Common myeloid progenitor, CD34-positive (primary cell): ENCODE measurements at places on chromosomes 13 and 19.

GRCh38 chr13:30639671-30640070 is 22.0 kb downstream of the USPL1 start:
- no peak overlapping the region for H3K27ac ChIP-seq
- DNase-seq: no peak
- no peaks in the 10 kb centered on the region for H3K27me3 ChIP-seq
- no peaks in the 10 kb centered on the region for H3K4me1 ChIP-seq

DNA sequence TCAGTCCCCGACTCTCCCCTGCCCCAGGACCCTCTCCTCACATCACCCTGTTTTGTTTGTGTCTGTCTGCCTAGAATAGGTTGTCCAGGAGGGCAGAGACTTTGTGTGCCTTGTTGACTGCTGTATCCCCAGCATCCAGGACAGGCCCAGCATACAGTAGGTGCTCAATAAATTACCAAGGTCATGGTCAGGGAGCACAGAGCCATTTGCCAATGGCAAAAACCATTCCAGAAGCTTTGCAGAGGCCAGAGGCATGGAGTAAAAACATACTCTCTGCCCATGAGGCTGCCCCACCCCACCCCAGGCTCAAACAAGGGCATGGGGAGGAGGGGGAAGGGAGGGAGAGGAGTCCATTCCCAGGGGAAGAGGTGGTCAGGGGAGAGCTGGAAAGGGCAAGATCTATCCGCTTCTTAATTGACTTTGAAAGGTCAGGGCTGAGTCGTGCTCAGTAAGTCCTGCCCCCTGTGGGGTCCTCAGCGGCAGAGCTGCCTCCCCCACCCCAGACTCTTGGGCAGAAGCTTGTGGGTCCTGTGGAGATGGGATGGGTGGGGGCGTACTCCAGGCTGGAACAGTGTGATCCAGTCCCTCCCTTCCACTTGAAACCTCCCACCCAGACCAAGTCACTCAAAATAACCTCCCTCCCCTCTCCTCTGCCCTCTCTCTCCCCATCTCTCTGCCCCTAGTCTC is 4.4 kb downstream of the GPR4 start:
- H3K4me1 ChIP-seq: peaks cover 25% of the 10 kb centered on the region
- no peak overlapping the region for H3K4me3 ChIP-seq
- no peak for DNase-seq
- H3K27ac ChIP-seq: no peak overlapping the region
- peaks cover 33% of the 10 kb centered on the region for H3K27me3 ChIP-seq
- no peaks in the 10 kb centered on the region for H3K36me3 ChIP-seq

- H3K4me3 ChIP-seq: no peak overlapping the region
- H3K4me1 ChIP-seq: no peaks in the 10 kb centered on the region
- H3K27me3 ChIP-seq: no peaks in the 10 kb centered on the region
- H3K36me3 ChIP-seq: no peaks in the 10 kb centered on the region
These were observed 44.1 kb downstream of the RFC3 start for GRCh38 chr13:33862016-33862415.

DNA sequence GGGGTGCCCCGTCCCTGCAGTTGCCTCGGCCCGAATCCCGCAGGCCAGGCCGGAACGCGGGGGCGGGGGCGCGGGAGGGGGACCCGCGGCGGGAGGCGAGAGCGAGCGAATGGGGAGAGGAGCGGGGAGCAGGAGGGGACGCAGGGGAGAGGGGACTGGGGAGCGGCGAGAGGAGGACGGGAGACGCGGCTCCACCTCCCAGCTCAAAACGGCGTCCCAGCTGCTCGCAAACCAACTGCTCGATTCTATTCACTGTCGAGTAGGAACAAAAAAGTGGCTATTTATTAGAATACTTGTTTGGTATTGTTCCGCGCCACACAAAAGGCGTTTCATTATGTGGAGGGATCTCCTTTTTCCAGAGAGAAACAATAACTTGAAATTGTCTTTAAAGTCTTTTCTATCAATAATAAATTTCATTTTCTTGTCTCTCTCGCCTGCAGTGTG is 10.6 kb upstream of the SOX1 start:
- peaks cover 66% of the 10 kb centered on the region for H3K27me3 ChIP-seq
- peak; percentile 18 for DNase-seq
- H3K4me1 ChIP-seq: peaks cover 32% of the 10 kb centered on the region
- no peaks in the 10 kb centered on the region for H3K36me3 ChIP-seq

GRCh38 chr13:39209731-39210531 is 171.7 kb downstream of the NHLRC3 start:
- H3K27ac ChIP-seq: no peak overlapping the region
- H3K4me1 ChIP-seq: no peaks in the 10 kb centered on the region
- no peaks in the 10 kb centered on the region for H3K36me3 ChIP-seq
- no peak for DNase-seq
- no peak overlapping the region for H3K4me3 ChIP-seq

DNA sequence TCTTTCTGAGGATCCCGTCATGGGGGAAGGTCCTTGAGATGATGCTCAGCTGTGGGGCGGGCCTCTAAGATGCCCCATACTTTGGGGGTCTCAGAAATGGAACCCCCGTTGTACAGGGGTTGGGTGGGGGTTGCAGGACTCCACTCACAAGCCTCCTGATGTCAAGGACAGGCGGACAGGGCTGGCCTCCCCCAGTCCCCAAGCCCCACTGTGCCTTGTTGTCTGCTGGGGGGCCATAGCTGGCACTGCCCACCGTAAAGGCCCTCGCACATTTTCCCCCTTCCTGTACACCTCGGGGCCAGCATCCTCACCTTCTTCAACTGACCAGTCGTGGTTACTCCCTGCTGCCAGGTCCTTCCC is 2.7 kb downstream of the SNAPC2 start:
- H3K27me3 ChIP-seq: peaks cover 2% of the 10 kb centered on the region
- no peak overlapping the region for H3K27ac ChIP-seq
- H3K36me3 ChIP-seq: peaks cover 16% of the 10 kb centered on the region
- peaks cover 36% of the 10 kb centered on the region for H3K4me1 ChIP-seq

- H3K4me3 ChIP-seq: no peak overlapping the region
- H3K27ac ChIP-seq: no peak overlapping the region
- no peaks in the 10 kb centered on the region for H3K27me3 ChIP-seq
These were observed 33.3 kb upstream of the SCEL start for GRCh38 chr13:77502104-77502720.

DNA sequence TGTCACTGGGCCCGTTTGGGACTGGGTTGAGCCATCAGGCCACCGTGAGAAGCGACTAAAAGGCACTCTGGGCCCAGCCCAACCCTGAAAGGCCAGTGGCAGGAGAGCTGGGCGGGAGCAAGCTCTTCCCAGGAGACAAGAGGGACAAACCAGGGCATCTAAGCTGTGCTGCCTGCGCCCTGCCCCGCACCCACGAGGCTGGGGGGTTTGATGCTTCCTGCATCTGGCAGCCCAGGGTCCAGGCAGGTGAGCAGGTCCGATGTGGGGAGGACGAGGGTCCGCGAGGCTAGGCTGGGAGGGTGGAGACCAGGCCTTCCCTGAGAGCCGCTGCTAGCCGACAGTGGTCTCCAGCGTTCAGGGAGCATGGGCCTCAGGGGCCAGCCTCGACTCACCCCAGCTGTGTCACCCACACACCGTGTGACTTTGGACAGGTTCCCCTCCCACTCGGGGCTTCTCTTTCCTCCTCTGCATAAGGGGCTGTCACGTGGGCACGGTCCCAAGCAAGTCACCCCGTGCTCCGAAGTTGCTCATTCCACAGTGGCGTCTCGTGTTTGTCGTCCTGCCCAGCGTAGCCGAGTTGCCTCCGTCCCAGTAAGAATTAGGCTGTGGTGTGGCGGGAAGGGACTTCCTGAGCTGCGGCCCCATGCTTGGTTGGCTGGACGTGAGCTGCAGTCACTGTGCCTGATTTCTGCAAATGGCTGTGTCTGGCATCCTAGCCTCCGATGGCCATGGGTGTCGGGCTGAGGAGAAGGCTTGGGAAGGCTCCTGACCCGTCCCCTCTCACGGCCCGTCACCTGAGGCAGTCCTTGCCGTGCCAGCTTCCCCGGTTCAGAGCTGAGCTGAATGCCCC is 15.8 kb downstream of the PLIN4 start:
- H3K27me3 ChIP-seq: no peaks in the 10 kb centered on the region
- no peak for DNase-seq
- H3K4me3 ChIP-seq: no peak overlapping the region
- peaks cover 4% of the 10 kb centered on the region for H3K4me1 ChIP-seq

DNA sequence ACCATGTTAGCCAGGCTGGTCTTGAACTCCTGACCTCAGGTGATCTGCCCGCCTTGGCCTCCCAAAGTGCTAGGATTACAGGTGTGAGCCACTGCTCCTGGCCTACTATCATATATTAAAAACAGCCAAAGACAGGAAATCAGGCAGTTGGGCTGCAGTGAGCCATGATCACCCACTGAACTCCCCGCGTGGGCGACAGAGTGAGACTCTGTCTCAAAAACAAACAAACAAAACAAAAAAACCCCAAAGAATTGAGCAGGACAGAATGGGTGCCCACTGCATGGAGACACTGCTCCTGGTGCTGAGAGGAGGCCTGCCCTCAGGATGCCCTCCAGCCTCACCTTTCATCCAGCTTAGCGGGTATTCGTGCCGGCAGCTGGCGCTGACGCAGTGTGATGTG is 5.2 kb upstream of the RINL start:
- H3K27me3 ChIP-seq: no peaks in the 10 kb centered on the region
- no peak overlapping the region for H3K4me3 ChIP-seq
- H3K36me3 ChIP-seq: peaks cover 4% of the 10 kb centered on the region

DNA sequence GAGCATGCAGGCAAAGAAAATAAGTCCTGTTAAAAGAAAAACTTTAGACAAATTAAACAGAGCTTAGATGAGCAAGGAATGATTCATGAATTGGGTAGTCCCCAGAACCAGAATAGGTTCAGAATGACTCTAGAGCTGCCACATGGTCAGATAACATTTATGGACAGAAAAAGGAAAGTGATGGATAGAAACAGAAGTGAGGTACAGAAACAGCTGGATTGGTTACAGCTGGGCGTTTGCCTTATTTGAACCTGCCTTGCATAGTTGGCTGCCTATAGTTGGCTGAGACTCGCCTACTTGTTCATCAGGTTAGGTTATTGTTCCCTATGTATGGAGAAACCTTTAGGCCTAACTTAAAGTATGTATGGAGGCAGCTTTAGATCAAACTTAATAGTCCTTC is 35.4 kb downstream of the WDFY2 start:
- no peaks in the 10 kb centered on the region for H3K27me3 ChIP-seq
- no peak for DNase-seq
- H3K27ac ChIP-seq: no peak overlapping the region

- H3K27ac ChIP-seq: no peak overlapping the region
- peaks cover 9% of the 10 kb centered on the region for H3K4me1 ChIP-seq
- no peaks in the 10 kb centered on the region for H3K36me3 ChIP-seq
- no peak for DNase-seq
These were observed 785.6 kb upstream of the KLHL1 start for GRCh38 chr13:70893832-70894231.

- H3K27me3 ChIP-seq: peaks cover 2% of the 10 kb centered on the region
- H3K27ac ChIP-seq: no peak overlapping the region
- H3K36me3 ChIP-seq: no peaks in the 10 kb centered on the region
These were observed 16.1 kb upstream of the UPF1 start for GRCh38 chr19:18815673-18816072.

GRCh38 chr19:5894704-5895349 is 8.8 kb downstream of the NDUFA11 start:
- peaks cover 6% of the 10 kb centered on the region for H3K36me3 ChIP-seq
- no peak for DNase-seq
- H3K4me1 ChIP-seq: no peaks in the 10 kb centered on the region
- peaks cover 4% of the 10 kb centered on the region for H3K27me3 ChIP-seq
- H3K27ac ChIP-seq: peak overlapping the region; percentile 58
- H3K4me3 ChIP-seq: no peak overlapping the region

DNA sequence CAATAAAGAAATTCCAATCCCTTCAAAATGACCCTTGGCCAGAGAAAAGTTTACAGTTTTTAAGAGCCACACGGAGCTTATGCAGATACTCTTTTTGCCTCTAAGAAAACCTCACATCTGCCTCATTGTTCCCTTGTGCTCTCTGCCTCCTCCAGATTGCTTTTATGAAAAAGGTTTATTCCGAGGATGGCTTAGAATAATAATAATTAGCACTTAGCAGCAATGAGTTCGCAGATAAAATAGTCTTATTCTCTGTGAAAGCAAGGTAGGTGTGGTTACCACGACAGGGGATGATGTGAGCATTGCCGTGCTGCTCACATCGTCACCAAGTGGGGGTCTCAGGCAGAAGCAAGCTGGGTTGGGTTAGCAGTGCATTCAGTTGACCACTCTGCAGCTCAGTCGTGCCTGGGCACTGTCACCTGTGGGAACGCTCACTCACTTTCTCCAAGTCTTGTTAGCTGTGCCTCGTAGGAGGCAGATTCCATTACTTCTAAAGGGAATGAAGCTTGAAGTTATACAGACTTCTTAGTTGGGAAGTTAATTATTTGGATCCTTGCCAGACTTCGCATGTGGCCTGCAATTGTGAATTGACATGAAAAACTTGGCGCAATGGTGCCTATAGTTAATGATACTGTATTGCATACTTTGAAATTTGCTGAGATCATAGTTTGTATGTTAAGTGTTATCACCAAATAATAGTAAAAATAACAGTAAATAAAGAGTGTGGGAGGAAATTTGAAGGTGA is 157.2 kb downstream of the MYO16 start:
- H3K36me3 ChIP-seq: no peaks in the 10 kb centered on the region
- H3K4me1 ChIP-seq: no peaks in the 10 kb centered on the region
- H3K27me3 ChIP-seq: no peaks in the 10 kb centered on the region
- no peak overlapping the region for H3K4me3 ChIP-seq

DNA sequence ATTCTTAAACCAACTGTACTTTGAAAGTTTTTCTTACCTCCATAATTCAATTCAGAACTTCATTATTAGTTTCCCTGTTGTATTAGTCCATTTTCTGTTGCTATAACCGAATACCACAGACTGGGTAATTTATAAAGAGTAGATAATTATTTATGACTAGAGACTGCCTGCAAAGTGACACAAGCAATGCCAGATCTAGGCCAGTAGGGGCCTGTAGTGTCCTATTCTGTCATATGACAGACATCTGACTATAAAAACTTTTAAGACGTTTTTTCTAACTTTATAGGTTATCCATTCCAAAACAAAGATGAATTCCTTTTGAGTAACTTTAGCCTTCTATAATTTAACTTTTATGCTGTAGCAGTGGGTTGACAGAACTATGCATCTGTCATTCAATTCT is 2783.8 kb downstream of the PCDH9 start:
- H3K36me3 ChIP-seq: no peaks in the 10 kb centered on the region
- DNase-seq: no peak
- H3K4me3 ChIP-seq: no peak overlapping the region
- no peaks in the 10 kb centered on the region for H3K27me3 ChIP-seq
- H3K4me1 ChIP-seq: no peaks in the 10 kb centered on the region

GRCh38 chr19:37972803-37973202 is 65.8 kb downstream of the SIPA1L3 start:
- peaks cover 24% of the 10 kb centered on the region for H3K36me3 ChIP-seq
- no peak for DNase-seq
- H3K4me1 ChIP-seq: no peaks in the 10 kb centered on the region
- H3K4me3 ChIP-seq: no peak overlapping the region

DNA sequence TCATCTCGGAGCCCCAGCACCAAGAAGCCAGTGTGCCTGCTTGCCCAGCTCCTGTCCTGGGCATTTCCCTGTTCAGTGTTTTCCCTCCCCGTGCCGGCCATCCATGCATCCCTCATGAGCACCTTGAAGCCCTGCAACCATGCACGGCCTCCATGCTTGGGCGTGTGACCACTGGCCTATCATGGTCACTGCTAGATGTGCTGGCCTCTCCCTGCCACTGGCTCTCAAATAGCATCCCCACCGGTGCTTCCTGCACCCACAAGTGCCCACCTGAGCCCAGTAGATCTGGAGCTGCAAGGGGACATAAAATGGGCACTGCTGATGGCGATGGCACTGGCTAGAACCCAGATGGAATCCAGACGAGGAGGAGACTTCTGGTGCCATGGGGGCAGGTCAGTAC is 126.0 kb downstream of the TUBA3C start:
- no peak overlapping the region for H3K27ac ChIP-seq
- no peaks in the 10 kb centered on the region for H3K4me1 ChIP-seq
